ENCODE measurements at places on chromosomes 11 and 22. TPM values are rescaled to one million over a fixed set of nuclear protein-coding genes. Genes with fewer than 3 reads are reported as not detected.

EI24 gene
- total RNA-seq, result 19.4 TPM

OR8G5 gene
- not detected for total RNA-seq

CSNK2A3 gene
- 0.26 TPM for total RNA-seq

KLHL35 gene
- 3.1 TPM for total RNA-seq

OR8G1 gene
- total RNA-seq, result not detected

MMP13 gene
- not detected for total RNA-seq

ESAM gene
- total RNA-seq, result 30.5 TPM

PCSK7 gene
- 312 TPM for total RNA-seq

BTG4 gene
- total RNA-seq, result not detected

TRIM29 gene
- total RNA-seq, result not detected
